ENCODE measurements at places on chromosomes 5 and 9. TPM values are rescaled to one million over a fixed set of nuclear protein-coding genes. Genes with fewer than 3 reads are reported as not detected.

POLR3G gene
- total RNA-seq: 0.93 TPM

RASGRF2 gene
- total RNA-seq: 5.4 TPM

AMBP gene
- 0.67 TPM for total RNA-seq

FOXD4L3 gene
- total RNA-seq: not detected

ADAMTS12 gene
- total RNA-seq: 11.2 TPM

FBXL7 gene
- 13.3 TPM for total RNA-seq

GRXCR2 gene
- total RNA-seq: not detected

PCDHGA11 gene
- 2.6 TPM for total RNA-seq

TRAF1 gene
- 6.0 TPM for total RNA-seq

IL4 gene
- not detected for total RNA-seq

APBA1 gene
- 6.2 TPM for total RNA-seq

DNA sequence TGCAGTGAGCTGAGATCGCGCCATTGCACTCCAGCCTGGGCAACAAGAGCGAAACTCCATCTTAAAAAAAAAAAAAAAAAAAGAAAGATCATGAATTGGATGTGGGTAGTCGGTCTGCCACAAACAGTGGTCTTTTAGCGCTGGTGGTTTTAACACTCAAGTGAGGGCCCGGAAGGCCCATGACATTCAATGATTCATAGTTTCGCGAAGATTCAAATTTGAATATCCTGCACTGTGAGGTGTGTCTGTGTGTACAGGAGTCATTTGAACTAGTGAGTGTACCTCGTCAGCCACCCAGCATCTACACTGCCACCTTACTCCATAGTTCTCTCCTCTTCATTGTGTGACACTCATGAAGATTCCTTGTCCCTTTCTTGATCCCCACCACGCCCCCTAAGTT is 41.3 kb downstream of the CFAP77 start:
- peaks cover 12% of the 10 kb centered on the region for H3K27me3 ChIP-seq
- H3K36me3 ChIP-seq: no peaks in the 10 kb centered on the region
- DNase-seq: no peak
- H3K27ac ChIP-seq: no peak overlapping the region
- H3K4me3 ChIP-seq: no peak overlapping the region

DNA sequence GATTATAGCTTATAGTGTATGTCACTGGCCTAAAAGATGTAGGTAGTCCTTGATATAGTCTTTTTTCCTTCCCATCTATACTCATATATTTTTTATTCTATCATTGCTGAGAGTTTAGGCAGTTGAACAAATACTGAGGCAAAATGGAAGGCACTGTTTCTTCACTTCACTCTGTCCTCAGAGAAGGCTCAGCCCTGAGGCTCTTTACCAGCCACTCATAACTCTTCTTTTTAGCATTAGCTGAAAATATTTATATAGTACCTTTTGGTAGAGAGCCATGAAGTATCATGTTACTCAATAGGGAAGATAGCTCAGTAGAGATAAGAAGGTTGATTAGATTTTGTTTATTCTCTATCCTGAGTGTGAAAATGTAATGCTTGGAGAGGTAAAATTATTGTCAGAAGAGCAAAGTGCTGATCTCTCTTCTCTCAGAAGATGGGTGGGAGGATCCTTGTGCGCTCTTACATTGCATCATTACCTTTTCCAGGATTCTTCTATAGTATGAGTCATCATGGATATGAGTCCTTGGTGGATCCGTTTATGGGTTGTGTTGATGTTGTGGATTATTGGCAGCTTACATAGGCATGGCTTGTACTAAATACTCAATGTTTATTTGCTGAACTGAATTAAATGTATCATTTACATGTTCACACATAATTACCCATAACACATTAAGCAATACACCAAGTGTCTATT is 88.1 kb downstream of the ANXA1 start:
- H3K4me3 ChIP-seq: no peak overlapping the region
- H3K27ac ChIP-seq: no peak overlapping the region
- H3K27me3 ChIP-seq: no peaks in the 10 kb centered on the region

- peaks cover 4% of the 10 kb centered on the region for H3K27me3 ChIP-seq
- no peak overlapping the region for H3K4me3 ChIP-seq
- H3K4me1 ChIP-seq: no peaks in the 10 kb centered on the region
- no peak overlapping the region for H3K27ac ChIP-seq
Measured at GRCh38 chr5:116566251-116566650, 8.4 kb downstream of the SEMA6A start.

GRCh38 chr5:10546186-10546585 is 17.7 kb upstream of the ANKRD33B start:
- H3K4me1 ChIP-seq: no peaks in the 10 kb centered on the region
- no peak overlapping the region for H3K4me3 ChIP-seq
- H3K27me3 ChIP-seq: no peaks in the 10 kb centered on the region

DNA sequence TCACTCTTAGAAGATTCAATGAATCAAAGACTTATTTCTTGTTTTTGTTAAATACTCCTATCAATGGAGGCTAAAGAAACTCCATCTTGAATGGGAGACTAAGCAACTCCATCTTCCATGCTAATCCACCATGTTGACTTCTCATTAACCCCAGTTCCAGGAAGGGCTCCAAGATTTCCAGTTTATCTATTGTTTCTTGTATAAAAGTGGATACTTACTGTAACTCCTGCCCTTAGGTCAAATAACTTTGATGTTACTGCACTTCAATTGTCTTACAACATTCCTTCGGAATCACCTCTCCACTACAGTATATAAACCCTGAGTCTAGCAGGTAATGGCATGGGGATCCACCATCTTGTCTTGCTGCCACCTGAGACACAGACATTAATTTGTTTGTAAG is 63.0 kb downstream of the PUM3 start:
- no peaks in the 10 kb centered on the region for H3K4me1 ChIP-seq
- no peak overlapping the region for H3K4me3 ChIP-seq
- DNase-seq: no peak
- peaks cover 20% of the 10 kb centered on the region for H3K36me3 ChIP-seq
- H3K27ac ChIP-seq: no peak overlapping the region
- no peaks in the 10 kb centered on the region for H3K27me3 ChIP-seq

GRCh38 chr5:146849694-146850303 is 28.8 kb downstream of the PPP2R2B start:
- H3K27me3 ChIP-seq: no peaks in the 10 kb centered on the region
- H3K27ac ChIP-seq: no peak overlapping the region
- no peak overlapping the region for H3K4me3 ChIP-seq
- DNase-seq: no peak

DNA sequence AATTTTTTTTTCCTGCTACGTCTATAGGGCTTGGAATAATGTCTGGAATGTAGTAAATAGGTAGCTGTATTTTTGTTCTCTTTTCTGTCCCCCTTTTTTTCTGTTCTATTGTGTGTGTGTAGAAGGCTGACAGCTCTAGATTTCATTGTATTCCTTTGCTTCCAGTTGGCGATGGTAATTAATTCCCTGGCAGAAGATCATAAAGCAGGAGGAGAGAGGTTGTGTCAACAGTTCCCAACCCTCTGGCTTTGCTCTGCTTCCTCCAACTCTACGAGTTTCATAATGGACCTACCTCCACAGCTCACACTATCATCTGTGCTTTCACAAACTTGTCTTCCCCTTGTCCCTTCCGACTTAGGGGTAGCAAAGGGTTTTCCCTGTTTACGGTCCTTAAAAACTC is 117.9 kb upstream of the CDH18 start:
- DNase-seq: no peak
- H3K27ac ChIP-seq: no peak overlapping the region
- no peaks in the 10 kb centered on the region for H3K27me3 ChIP-seq
- H3K4me1 ChIP-seq: no peaks in the 10 kb centered on the region
- no peak overlapping the region for H3K4me3 ChIP-seq

- H3K4me3 ChIP-seq: peak overlapping the region; percentile 65
- DNase-seq: no peak
- H3K4me1 ChIP-seq: peaks cover 4% of the 10 kb centered on the region
- no peaks in the 10 kb centered on the region for H3K36me3 ChIP-seq
- H3K27ac ChIP-seq: no peak overlapping the region
Measured at GRCh38 chr5:42908086-42908485, 96.4 kb upstream of the SELENOP start.

GRCh38 chr5:80161165-80161564 is 94.7 kb downstream of the SERINC5 start:
- DNase-seq: no peak
- H3K27ac ChIP-seq: no peak overlapping the region
- H3K4me1 ChIP-seq: peaks cover 4% of the 10 kb centered on the region
- no peaks in the 10 kb centered on the region for H3K27me3 ChIP-seq

DNA sequence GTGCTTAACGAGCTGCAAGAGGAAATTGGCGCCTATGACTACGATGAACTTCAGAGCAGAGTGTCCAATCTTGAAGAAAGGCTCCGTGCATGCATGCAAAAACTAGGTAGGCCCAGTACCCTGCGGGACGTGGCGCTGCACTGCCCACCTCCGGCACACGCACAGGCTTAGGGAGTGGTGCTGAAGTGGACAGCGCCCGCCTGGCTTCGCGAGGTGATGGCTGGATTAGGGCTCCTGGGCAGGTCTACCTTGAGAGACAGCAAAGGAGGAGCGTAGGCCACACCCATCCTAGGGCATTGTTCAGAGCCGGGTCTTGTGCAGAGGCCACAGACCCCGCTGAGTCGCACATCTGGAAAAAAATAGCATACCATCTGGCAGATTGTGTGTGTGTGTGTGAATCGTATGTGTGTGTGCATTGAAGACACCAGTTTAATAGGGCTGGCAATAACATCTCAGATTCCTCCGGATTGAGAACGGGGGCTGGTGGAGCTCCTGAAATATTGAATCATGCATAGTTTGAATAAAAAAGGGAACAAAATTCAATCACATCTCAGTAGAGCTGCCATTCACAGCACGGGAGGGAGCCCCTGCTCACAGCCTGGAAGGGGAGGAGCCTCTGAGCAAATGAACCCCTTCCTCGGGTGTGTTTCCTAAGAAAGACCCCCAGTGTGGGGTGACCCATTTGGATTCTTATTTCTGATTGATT is 11.1 kb downstream of the OLFM1 start:
- no peaks in the 10 kb centered on the region for H3K36me3 ChIP-seq
- H3K4me3 ChIP-seq: no peak overlapping the region
- H3K27ac ChIP-seq: no peak overlapping the region
- H3K4me1 ChIP-seq: no peaks in the 10 kb centered on the region
- H3K27me3 ChIP-seq: no peaks in the 10 kb centered on the region
- DNase-seq: no peak

GRCh38 chr5:159855476-159856191 is 60.6 kb upstream of the ADRA1B start:
- H3K4me1 ChIP-seq: no peaks in the 10 kb centered on the region
- DNase-seq: no peak

GRCh38 chr5:135318924-135319323 is 80.1 kb downstream of the MACROH2A1 start:
- H3K4me1 ChIP-seq: no peaks in the 10 kb centered on the region
- H3K36me3 ChIP-seq: no peaks in the 10 kb centered on the region
- H3K4me3 ChIP-seq: no peak overlapping the region
- no peak overlapping the region for H3K27ac ChIP-seq
- no peaks in the 10 kb centered on the region for H3K27me3 ChIP-seq

DNA sequence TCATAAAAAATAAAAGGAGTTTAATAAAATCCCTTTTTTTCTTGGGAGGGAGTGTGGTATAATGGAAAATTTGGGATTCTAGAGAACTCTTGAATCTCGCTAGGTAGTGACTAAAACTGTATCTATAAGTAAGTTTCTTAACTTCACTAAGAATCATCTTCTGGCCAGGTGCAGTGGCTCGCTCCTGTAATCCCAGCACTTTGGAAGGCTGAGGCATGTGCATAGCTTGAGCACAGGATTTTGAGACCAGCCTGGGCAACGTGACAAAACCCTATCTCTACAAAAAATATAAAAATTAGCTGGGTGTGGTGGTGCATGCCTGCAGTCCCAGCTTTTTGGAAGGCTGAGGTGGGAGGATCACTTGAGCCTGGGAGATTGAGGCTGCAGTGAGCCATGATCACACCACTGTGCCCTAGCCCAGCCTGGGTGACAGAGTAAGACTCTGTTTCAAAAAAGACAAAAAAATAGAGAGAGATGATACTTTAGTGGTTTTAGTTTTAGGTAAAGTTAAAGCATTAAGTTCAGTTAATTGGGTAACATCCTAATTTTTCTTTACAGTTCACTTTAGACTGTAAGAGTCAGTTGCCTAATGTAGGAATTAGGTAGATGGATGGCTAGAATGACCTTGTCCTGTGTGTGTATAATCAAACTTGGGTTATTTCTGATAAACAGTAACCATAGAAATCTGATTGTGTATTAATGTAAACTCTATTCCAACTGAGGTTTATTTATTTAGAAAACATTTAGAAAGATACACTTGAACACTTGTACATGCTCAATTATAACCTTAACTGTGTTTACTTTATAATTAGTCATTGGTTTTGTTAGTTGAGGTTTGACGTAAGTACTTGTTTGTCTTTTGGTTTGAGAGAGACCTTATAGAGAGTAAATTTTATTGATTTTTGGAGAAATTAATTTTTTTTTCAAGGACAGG is 17.8 kb downstream of the UNC13B start:
- H3K36me3 ChIP-seq: no peaks in the 10 kb centered on the region
- DNase-seq: no peak
- H3K4me3 ChIP-seq: no peak overlapping the region
- no peaks in the 10 kb centered on the region for H3K4me1 ChIP-seq

- no peak for DNase-seq
- no peaks in the 10 kb centered on the region for H3K36me3 ChIP-seq
- no peak overlapping the region for H3K27ac ChIP-seq
- no peaks in the 10 kb centered on the region for H3K4me1 ChIP-seq
Measured at GRCh38 chr5:124131466-124131865, 615.0 kb downstream of the ZNF608 start.

- no peaks in the 10 kb centered on the region for H3K27me3 ChIP-seq
- H3K4me3 ChIP-seq: no peak overlapping the region
- peaks cover 28% of the 10 kb centered on the region for H3K4me1 ChIP-seq
- H3K27ac ChIP-seq: peak overlapping the region; percentile 72
- H3K36me3 ChIP-seq: no peaks in the 10 kb centered on the region
Measured at GRCh38 chr5:148973455-148973854, 89.4 kb downstream of the SH3TC2 start.

DNA sequence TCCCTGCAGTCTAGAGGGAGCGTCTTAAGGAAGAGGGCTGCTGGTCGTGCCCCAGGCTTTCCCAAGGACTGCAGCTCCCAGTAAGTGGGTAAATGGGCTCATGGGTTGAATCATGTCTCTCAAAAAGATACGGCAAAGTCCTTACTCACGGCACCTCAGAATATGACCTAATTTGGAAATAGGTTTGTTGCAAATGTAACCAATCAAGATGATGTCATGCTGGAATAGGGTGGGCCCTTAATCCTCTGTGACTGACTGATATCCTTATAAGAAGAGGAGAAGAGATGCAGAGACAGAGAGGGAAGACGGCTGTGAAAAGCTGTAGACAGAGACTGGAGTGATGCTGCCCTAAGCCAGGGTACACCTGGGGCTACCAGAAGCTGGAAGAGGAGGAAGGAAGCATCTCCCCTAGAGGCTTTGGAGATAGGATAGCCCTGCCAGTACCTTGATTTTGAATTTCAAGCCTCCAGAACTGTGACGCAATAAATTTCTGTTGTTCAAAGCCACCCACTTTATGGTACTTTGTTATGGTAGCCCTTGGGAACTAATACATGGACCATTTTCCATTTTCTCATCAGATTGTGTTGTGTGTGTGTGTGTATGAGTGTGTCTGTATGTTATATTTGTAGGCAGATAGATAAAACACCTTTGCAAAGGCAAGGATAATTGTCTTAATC is 15.0 kb downstream of the GALNT10 start:
- H3K4me1 ChIP-seq: no peaks in the 10 kb centered on the region
- H3K27me3 ChIP-seq: no peaks in the 10 kb centered on the region
- no peak overlapping the region for H3K27ac ChIP-seq
- H3K36me3 ChIP-seq: peaks cover 4% of the 10 kb centered on the region
- no peak overlapping the region for H3K4me3 ChIP-seq

Measured in upper lobe of right lung (tissue), 1 donor.